ENCODE measurements at places on chromosomes 4 and X.

DNA sequence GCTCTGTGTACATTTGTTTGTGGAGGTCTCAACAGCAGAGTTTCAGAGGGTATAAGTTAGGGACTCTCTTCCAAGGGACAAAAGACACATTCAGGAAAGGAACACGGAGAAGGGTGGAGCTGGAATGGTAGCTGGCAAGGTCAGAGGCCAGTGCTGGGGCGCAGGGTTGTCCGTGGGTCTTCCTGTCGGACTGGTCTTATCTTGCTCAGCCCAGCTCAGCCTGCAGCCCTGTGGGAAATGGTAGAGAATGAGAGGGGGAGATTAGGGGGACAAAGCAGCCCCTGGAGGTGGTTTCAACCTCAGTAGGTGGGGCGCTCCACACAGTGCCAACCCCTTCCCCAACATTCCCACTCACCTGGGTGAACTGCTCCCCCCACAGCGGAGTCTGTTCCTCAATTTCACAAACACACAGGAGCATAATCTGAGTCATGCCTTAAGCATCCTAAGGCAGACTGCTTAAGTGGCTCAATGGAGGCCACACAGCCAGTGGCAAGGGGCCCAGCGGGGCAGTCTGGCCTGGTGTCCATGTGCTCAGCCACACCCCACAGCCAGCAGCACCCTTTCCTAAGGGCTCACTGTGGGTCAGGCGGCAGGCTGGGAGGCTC is 6.9 kb upstream of the HDAC6 start:
- no peak for DNase-seq

GRCh38 chrX:72078411-72078810 is 53.3 kb downstream of the RTL5 start:
- no peak for DNase-seq

DNA sequence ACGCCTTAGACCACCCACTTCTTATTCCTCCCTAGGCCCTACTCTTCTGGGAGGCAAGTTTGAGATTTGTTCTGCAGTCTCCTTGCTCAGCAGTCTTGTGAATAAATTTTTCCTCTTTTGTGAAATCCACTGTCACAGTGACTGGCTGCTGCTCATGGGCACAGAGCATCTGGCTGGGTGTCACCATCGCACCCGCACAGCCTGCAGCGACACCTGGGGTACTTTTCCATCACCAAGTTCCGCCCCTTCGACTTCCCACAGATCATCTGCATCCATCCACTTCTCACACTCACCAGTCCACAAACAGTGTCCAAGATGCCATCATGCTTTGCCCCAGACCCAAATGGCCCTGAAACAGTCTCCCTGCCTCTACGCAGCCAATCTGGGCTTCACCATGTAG is 36.4 kb upstream of the AFAP1 start:
- no peak for DNase-seq

- DNase-seq = no peak
These were observed 24.9 kb upstream of the HGFAC start for GRCh38 chr4:3416821-3417221.

DNA sequence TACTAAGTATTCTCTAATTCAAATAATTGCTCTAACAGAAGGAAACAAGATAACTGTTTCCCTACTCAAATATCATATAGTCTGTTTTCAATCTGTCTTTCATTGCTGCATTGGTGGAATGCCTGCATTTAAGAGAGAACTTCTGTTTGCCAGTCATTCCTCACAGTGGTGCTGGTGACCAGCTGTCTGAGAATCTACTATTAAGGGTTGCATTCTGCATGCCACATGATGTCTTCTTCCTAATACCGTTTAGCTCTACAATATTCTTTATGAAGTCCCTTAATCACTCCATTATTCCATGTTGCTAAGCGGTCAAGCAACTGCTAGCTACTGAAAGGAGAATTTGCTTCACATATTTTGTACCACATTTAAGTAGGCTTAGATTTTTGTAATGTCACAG is 167.1 kb upstream of the CENPE start:
- no peak for DNase-seq

- DNase-seq = no peak
These were observed 51.7 kb upstream of the CLCN4 start for GRCh38 chrX:10104958-10105658.

DNA sequence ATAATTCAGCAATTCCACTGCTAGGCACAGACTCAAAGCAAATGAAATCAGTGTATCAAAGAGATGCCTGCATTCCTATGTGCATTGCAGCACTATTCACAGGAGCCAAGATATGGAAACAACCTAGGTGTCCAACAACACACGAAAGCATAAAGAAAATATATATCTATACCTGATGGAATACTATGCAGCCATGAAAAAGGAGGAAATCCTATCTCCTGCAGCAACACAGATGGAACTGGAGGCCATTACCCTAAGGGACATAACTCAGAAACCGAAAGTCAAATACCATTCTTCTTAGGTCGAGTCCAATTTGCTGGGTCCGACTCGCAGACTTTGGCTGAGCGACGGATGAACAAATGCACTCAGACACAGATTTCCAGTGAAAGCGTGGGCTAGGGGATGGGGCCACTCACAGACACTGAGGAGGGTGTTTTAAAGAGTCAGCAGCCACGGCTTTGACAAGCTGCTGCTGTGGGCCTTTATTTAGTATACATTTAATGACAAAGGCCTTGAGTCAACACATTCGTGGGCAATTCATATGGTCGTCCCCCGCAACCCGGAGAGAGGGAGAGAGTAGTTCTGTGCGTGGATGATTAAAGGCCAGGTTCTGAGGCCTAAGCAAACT is 93.8 kb downstream of the DHRSX start:
- no peak for DNase-seq

- DNase-seq = no peak
These were observed 28.4 kb downstream of the WFS1 start for GRCh38 chr4:6298035-6298434.

- no peak for DNase-seq
These were observed 8.1 kb downstream of the NEK1 start for GRCh38 chr4:169604131-169604900.

DNA sequence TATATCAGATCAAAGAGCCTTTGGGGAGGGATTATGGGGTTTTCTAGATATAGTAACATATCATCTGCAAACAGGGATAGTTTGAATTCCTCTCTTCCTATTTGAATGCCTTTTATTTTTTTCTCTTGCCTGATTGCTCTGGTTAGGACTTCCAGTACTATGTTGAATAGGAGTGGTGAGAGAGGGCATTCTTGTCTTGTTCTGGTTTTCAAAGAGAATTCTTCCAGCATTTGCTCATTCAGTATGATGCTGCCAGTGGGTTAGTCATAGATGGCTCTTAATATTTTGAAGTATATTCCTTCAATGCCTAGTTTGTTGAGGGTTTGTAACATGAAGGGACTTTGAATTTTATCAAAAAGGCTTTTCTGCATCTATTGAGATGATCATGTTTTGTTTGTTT is 25.6 kb upstream of the ABCB7 start:
- no peak for DNase-seq

- no peak for DNase-seq
These were observed 28.4 kb upstream of the TNIP3 start for GRCh38 chr4:121192480-121192879.

GRCh38 chr4:127414951-127415606 is 217.7 kb upstream of the INTU start:
- no peak for DNase-seq

- no peak for DNase-seq
These were observed 158.6 kb downstream of the TRAM1L1 start for GRCh38 chr4:116926631-116927295.

- no peak for DNase-seq
These were observed 187.3 kb downstream of the MAB21L2 start for GRCh38 chr4:150769248-150769647.

- DNase-seq = no peak
These were observed 65.4 kb downstream of the SOX3 start for GRCh38 chrX:140439476-140439875.

GRCh38 chrX:105636667-105637066 is 185.7 kb upstream of the NRK start:
- no peak for DNase-seq

- no peak for DNase-seq
These were observed 281.2 kb upstream of the AGTR2 start for GRCh38 chrX:115889121-115889890.

DNA sequence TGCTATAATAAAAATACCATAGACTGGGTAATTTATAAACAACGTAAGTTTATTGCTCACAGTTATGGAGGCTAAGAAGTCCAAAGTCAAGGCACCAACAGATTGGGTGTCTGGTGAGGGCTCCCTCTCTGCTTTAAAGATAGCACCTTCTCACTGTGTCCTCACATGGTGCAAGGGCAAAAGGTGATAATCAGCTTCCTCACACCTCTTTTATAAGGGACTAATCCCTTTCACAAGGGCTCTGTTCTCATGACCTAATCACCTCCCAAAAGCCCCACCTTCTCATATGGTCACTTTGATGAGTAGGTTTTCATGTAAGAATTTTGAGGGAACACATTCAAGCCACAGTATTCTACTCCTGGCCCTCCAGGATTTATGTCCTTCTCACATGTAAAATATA is 641.7 kb upstream of the ATOH1 start:
- no peak for DNase-seq

DNA sequence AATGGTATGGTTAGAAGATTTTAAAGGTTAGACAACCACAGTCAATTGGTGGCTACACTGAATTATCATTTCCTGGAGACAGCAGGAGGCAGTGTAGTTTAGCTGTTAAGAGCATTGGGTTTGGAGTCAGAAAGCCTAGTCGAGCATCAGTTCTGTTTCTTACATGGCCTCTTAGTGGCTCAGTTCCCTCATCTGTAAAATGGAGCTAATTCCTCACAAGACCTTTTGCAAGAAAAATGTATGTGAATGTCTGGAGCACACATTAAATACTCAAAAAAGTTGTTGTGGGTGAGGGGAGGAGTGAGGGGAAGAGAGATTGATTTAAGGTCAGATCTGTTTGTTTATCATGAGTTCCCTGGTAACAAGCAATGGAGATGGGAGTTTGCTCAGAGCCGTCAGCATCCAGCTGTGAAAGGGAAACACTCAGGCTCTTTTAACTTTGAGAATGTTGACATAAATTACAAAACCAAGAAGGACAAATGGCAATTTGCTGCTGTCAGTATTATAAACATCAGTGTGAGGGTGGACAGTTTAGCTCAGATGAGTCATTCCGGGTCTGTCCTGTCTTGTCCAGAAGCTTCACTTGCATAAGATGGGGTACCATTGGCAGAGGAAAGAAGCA is 98.2 kb upstream of the PGRMC2 start:
- DNase-seq = no peak

GRCh38 chr4:47791965-47792364 is 45.9 kb downstream of the CORIN start:
- no peak for DNase-seq

GRCh38 chr4:30952526-30953219 is 232.5 kb downstream of the PCDH7 start:
- no peak for DNase-seq

DNA sequence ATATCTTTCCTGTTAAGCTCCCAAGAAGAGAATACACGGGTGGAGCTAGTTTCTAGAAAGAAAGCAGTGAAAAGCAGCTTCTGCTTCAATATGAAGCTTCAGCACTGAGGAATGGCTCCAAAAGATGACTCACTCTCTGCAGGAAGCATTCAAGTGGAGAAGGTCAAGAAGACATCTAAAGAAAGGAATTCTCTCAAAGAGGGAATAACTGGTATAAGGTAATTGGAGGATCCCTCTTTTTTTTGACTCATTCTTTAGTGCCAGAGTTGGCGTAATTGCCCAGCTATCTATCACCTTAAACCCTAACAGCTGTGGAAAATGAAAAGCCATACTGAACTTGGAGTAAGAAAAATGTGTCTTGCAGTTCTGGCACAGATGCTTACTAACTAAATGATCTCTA is 3.5 kb downstream of the EDA2R start:
- DNase-seq = no peak

GRCh38 chr4:75630937-75631329 is 605 bp upstream of the CDKL2 start:
- peak; percentile 50 for DNase-seq

- DNase-seq = no peak
These were observed 514.5 kb downstream of the INPP4B start for GRCh38 chr4:142331646-142332045.

- DNase-seq = no peak
These were observed 7.0 kb downstream of the LAGE3 start for GRCh38 chrX:154471839-154472684.

GRCh38 chr4:90960433-90960832 is 833.2 kb downstream of the CCSER1 start:
- no peak for DNase-seq

DNA sequence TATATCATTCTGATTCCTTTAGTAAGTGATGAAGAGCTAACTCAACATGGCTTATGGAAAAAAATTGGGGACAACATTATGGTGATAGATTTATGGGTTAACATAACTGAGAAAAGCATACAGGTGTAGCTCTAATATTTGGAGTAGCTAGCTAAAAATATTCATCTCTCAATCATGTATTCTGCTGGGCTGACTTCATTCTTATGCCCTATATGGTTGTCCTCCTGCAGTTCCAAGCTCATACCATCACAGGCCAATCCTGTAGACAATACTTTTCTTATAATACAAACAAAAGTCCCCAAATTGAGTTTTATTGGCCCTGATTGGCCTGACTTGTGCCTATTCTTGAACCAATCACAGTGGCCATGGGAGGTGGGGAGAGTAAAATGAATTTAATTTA is 6.7 kb upstream of the FAM241A start:
- DNase-seq = no peak

GRCh38 chr4:157832596-157832995 is 340.2 kb downstream of the GASK1B start:
- no peak for DNase-seq

DNA sequence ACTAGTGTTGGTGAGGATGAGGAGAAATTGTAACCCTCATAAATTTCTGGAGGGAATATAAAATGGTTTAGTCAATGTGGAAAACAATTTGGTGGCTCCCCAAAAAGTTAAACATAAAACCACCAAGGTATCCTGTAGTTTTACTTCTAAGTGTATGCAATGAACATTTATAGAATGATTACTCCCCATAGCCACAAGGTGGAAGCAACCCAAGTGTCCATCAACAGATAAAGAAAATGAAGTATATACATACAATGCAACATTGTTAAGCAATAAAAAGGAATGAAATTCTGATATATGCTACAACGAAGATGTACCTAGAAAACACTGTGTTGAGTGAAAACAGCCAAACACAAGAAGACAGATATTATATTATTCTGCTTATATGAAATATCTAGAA is 569.1 kb upstream of the GRID2 start:
- DNase-seq = no peak

DNA sequence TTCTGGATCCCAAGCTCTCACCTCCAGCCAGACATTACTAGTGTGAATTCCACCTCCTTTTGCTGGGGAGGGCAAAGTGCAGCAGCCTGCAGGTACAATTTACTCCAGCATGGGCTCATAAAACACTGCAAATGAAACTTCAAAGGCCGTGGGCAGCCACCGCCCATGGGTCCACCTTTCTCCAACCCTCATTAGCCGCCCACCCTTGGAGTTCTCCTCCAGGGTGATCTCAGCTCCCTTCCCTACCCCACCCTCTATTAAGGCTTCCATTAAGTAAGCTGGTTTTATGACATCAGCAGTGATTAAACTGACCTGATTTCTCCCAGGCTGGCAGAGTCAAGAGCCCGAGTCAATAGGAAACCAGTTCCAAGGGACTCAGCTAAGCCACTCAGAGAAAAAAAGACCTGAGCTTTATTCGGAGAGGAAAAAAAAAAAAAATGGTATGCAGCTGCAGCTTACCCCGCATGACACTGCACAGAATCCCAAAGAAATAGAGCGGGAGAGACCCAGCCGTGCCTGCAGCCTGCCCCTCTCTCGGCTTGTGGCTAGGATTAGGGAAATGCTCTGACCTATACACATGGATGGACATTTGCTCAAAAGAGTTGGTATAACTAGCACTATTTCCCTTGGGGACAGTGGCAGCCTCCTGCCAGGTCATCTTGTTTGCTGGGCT is 319.6 kb downstream of the PTTG2 start:
- no peak for DNase-seq

GRCh38 chr4:134320048-134320447 is 118.5 kb upstream of the PABPC4L start:
- DNase-seq = no peak
